ENCODE measurements at places on chromosomes 3 and 15.

GRCh38 chr15:67415181-67415580 is 105.8 kb upstream of the C15orf61 start:
- DNase-seq = no peak

DNA sequence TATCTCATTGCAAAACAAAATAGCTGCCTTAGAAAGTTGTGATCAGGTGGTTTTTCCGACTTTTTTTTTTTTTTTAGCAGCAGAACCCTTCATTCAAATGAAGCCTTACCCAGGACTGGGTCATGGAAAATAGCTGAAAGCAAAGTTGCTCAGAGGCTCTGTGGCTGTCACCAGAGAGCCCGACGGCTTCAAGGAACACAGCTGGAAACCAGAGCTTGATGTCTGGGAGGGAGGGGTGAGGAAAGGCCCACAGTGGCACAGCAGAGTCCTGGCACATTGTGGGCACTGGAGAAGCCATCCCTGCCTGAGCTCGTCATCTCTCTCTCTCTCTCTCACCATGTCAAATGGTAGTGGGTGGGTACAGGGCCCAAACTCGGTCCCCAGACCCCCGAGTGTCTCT is 77.5 kb downstream of the RPN1 start:
- no peak for DNase-seq

DNA sequence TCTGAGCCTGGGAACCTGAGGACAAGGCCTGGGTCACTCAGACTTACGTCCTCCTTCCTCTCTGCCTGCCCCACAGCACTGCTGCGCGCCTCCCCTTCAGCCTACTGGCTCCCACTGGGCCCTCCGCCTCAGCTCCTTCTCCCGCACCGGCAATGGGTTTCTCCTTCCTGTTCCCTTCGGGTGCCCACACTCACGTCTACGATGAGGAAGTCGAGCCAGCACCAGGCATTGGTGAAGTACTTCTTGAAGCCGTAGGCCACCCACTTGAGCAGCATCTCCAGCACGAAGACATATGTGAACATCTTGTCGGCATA is 70.0 kb downstream of the EXOG start:
- DNase-seq = no peak

- DNase-seq = peak; percentile 87
Measured at GRCh38 chr15:52021128-52021671, 2.2 kb downstream of the MAPK6 start.

- DNase-seq = no peak
Measured at GRCh38 chr3:187678726-187679268, 8.6 kb upstream of the SST start.

DNA sequence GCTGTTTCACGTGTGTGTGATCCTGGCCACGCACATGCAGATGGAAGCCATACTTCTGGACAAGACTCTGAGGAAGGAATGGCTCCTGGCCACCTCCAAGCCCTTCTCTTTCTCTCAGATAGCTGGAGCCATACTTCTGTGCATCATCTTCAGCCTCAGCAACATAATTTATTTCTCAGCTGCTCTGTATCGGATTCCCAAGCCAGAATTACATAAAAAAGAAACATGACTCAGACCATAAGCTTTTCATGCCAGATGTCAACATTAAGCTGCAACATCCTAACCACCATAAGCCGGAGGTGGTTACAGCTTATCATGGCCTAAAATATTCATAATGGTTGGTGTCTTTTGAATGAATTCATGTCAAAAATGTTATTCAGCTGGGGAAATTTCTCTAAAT is 10.6 kb upstream of the KIF23 start:
- DNase-seq = peak; percentile 76

GRCh38 chr15:72912996-72913395 is 129.4 kb upstream of the ADPGK start:
- no peak for DNase-seq

GRCh38 chr3:73433687-73434086 is 191.1 kb downstream of the PDZRN3 start:
- DNase-seq = no peak

DNA sequence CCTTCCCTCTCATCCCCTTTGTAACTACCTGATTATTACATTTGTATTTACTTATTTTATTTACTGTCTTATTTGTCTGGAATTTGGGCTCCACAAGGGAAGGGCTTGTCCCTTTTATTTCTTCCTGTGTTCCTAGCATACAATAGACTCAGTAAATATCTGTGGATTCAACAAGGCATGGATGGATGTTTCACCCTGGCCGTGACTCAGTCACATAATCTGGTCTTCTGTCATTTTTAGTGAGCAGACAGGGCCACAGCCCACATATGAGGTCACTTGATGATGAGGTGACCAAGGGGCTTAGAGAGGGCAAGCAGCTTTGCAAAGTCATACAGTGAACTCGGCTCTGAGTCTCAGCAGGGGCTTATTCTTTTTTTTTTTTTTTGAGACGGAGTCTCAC is 7.8 kb upstream of the DAG1 start:
- DNase-seq = no peak

GRCh38 chr3:171564748-171565480 is 104.7 kb upstream of the TNIK start:
- DNase-seq = no peak

- DNase-seq = peak; percentile 23
Measured at GRCh38 chr3:188974856-188975599, 196.7 kb upstream of the TPRG1 start.

Measured in AG09309 (cell line).